Fibroblast of skin of left biceps (primary cell): ENCODE measurements at places on chromosomes 11 and 22.

DNA sequence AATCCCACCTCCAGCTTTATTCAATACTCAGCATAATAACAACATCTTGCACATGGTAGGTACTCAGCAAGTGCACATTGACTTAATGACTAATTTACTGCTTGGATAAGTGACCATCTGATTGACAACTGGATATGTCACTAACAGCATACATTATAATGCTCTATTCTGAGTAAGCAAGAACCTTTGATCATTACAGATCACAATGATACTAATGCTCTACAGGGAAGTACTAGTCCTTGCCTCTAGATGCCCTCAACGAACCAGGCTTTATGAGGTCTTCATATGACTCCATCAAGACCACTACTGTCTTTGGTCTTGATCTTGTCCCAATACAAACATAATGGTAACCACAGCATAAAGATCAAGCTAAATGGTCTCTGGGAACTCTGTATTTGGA is 167.6 kb upstream of the MTMR2 start:
- DNase-seq = no peak

DNA sequence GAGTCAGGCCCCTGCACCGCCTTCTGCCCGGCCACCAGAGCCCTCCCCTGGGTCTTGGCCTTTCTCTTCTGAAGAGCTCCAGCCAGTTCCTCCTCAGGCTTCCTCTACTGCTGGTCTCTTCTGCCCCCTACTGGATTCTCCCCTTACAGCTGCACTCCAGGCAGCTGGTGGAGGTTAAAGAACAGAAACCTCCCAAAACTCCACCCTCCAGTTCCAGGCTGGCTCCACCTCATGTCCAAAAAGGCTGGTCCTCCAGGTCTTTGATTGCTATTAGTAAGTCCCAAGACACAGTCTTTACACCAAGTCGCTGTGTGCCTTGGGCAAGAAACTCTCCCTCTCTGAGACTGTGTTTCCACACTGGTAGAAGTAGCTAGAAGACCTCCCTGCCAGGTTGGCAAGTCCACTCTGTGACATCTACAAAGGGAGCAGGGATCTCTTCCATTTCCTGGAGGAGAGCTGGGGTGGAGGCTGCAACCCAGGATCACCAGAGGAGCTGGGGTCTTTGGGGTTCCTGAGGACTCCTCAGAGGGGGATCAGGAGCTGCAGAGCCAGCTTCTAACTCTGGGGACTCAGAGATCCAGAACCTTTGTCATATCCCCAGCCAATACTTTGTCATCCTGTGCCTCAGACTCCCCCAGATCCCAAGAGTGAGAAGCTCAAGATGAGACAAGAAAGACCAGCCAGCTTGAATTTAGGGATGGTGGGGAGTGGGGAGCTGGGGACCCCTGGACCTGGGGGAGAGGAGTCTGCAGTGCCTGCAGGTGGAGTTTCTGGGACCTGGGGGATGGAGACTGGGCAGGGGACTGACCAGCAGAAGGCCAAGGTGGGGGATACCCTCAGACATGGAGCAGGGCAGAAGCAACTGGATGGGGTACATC is 3.4 kb upstream of the IGLL5 start:
- peak; percentile 1 for DNase-seq

- no peak for DNase-seq
Observed at GRCh38 chr22:25536589-25536988, 27.9 kb upstream of the GRK3 start.

- no peak for DNase-seq
Observed at GRCh38 chr11:115279813-115280761, 224.1 kb downstream of the CADM1 start.

- no peak for DNase-seq
Observed at GRCh38 chr22:45516163-45516562, 13.5 kb downstream of the FBLN1 start.

GRCh38 chr11:102111011-102111786 is 952 bp downstream of the YAP1 start:
- DNase-seq = peak; percentile 84

DNA sequence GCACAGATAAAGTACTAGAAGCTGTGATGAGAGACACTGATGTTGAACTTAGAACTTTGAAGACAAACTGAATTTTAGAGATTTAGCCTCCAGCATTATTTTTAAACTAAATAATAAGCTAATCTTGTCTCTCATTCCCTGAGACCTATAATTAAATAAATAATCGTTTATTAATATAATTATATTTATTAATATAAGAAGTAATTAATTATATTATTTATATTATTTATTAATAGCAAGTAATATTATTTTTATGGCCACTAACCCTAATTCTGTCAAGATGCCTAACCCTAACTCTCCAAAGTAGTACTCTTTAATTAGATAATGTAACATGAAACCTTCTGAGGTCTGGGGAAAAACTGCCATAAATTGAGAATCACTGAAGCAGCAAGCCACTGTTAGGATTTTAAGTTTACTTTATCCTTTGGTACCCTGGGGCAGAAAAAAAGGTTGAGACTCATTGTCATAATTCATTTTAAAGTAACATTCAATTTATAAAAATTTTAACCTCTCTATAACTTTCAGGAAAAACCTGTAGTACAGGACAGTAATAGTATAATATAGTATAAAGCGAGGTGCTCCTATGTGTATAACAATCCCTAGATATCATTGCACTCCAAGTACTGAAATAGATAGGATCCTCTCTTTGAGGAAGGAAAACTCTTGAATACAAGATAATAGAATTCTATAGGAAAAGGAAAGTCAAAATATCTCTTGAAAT is 85.4 kb downstream of the TTC28 start:
- DNase-seq = no peak
